Spleen (tissue), 13 donors: ENCODE measurements at places on chromosomes 6 and 20.

DNA sequence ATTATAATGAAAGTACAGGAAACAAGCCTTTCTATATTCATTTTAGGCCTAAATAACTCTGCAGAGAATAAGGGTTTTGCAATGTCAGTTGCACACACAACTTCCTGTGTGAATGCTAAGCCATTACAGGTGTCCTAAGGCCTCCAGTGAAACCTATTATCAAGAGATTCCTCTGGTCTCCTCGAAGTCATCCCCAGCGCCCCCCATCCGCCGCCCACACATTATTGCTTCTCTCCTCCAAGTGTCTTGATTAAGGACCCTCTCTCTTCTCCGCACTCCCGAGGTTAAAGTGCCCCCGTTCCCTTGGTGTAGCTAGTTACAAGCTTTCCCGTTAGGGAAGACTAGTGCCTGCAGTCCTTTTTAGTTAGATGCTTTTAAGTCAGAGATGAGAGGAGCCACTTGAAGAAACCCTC lies 1.3 kb downstream of the HIVEP2 start:
- DNase-seq = peak; percentile 78

DNA sequence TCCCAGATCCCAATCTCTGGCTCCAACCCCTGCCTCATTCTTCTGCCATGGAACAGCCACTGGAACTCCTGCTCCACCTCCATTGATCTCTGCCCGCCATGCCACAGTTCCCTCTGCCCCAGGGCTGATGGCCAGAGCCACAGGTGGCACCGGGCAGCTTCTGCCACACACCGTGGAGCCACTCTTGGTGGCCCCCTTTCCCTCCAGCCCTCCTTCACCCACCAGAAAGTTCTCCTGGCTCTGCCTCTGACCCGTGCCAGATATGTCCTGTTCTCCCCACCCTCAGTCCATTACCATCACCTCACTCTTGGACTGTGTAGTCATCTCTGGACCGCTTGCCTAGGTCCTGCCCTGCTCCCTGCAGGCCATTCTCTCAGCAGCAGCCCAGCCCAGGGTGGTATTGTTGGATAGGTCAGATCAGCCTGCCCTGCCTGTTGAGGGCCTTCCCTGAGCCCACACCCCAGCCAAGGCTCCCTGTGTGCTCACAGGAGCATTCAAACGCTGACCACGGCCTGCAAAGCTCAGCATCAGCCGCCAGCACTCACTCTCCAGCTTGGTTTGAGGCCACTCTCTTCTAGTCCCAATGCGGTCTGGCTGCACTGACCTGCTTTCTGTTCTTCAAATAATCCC lies 16.8 kb upstream of the SYNDIG1 start:
- no peak for DNase-seq

DNA sequence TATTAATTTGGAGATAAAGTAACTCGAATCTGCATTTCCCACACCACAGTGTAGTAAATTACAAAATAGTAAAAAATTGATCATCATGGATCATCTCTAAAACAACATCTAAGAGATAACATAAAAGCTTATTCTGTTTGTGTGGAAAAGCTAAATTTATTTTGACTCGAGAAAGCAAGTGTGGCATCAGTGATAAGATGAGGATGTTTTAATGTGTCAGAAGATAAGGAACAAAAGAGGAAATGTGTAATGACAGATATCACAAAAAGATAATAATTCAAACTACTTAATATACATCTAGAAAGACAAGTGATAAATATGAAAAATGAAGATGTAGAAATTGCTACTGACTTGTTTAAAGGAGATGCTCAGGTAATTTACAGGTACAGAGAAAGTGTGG lies 74.1 kb downstream of the DNAH8 start:
- no peak for DNase-seq

DNA sequence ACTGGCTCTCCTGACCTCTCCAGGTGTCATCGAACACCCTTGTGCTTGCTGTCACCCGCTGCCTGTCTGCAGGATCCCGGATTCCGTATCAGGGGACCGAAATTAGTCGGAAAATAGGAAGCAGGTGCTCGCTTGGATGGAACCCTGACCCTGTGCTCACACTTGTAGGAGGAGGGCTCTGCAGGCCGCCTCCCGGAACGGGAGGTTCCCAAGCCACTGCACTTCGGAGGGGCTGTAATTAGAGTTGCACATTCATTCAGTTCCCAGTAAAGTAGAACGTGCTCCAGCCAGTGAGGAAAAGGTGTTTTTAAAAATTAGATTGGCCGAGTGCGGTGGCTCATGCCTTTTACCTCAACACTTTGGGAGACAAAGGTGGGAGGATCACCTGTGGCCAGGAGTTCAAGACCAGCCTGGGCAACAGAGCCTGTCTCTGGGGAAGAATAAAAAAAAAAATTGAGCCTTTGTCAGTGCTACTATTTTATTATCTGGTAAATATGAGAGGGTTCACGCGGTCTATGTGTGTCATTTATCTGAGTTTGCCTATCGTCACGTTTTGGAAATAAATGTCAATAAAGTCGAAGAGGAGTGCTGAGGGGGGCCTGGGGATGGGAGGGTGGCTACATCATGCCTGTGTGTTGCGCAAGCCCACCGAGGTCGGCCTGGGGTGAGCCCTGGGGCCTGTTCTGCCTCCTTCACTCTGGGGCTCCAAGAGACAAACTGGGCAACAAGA lies 1.5 kb upstream of the GMEB2 start:
- DNase-seq = peak; percentile 87

- DNase-seq = no peak
Measured at GRCh38 chr6:154301839-154302752, 54.5 kb downstream of the IPCEF1 start.

DNA sequence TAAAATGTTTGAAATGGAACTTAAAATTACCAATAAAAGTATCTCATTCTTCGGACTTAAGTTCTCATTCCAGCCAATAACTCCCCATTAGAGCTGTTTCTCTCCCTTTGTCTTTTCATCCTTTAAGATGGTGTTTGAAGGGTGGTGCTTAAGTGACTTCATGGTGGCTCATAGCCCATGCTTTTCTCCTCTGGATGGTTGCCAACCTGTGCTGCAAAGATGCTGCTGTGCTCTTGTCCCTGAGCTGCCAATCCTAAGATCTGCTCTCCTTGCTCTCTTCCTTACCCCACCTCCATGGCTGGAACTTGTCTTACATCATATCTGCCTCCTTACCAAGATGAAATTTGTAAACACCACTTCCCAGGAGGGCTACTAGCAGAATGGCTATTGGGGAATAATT lies 31.6 kb upstream of the PNRC1 start:
- no peak for DNase-seq

DNA sequence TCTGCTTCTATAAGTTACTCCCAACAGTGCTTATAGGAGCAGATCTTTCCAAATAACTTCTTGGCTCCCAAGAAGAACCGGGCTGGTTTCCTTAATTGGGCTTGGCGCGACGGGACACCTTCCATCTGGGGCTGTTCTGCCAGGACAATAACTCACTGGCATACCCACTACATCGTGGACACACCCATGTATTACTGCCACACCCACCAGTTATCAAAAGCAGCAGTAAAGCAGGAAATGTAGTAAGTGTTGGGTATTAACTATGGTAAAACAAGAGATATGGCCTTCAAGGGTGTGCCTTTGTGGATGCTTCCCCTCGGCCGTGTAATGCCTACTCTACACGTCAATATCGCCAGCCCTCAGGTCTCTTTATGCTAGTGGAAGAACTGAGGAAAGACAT lies 24.7 kb downstream of the CNKSR3 start:
- DNase-seq = peak; percentile 23

DNA sequence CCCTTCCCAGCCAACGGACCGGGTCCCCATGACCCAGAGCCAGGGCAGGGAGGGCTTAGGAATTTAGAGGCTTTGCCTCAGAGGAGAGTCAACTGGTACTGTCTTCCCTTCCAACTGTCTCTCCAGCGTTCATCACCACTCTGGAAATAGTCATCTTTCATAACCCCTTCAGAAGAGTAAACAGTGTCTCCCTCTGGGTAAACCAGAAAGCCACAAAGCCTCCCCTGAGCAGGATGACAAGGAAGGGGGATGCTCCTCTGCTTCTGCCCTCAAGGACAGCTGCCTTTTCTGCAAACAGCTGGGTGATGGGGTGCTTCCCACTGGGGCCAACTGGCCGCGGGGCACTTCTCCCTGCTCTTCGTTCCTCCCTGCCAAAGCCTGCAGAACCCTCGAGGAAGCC lies 90.1 kb downstream of the PSMG4 start:
- DNase-seq = no peak

- no peak for DNase-seq
Measured at GRCh38 chr6:55925292-55925691, 49.9 kb upstream of the BMP5 start.

DNA sequence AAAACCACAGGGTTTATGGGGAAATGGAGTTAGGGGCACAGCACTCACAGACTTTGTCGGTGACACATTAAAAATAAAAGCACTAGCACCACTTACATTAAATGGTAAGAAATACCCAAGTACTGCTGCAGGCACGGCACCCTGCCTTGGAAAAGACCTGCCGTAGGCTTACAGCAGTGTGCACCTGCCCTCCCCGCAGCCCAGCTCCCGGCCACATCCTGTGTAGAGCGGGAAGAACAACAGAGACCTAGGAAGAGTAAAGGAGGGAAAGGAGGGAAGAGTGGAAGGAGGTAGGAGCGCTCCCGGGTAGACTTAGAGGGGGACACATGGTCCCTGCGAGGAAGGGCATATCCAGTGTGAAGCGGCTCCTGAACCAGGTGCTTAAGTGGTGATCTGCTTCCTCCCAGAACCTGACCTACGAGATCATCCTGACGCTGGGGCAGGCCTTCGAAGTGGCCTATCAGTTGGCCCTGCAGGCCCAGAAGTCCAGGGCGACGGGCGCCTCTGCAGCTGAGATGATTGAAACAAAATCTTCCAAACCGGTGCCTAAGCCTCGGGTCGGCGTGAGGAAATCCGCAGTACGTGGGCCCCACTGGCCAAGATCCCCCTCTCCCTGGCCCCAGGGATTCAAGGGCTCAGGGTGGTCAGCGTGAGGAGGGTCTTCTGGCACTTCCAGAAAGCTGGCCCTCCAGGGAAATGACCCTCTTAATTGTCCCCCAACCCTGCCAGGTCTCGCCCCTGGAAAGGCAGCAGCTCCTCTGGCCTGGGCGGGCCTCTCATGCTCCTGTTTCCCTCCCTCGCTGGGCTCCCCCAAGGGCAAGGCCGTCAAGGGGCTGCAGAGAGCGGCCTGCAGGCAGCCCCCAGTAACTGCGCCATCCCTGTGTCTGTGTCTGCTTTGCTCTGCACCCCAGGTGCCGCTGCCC lies 55.5 kb downstream of the TCP11 start:
- peak; percentile 63 for DNase-seq

GRCh38 chr20:8331740-8332412 lies 199.8 kb downstream of the PLCB1 start:
- DNase-seq = no peak

DNA sequence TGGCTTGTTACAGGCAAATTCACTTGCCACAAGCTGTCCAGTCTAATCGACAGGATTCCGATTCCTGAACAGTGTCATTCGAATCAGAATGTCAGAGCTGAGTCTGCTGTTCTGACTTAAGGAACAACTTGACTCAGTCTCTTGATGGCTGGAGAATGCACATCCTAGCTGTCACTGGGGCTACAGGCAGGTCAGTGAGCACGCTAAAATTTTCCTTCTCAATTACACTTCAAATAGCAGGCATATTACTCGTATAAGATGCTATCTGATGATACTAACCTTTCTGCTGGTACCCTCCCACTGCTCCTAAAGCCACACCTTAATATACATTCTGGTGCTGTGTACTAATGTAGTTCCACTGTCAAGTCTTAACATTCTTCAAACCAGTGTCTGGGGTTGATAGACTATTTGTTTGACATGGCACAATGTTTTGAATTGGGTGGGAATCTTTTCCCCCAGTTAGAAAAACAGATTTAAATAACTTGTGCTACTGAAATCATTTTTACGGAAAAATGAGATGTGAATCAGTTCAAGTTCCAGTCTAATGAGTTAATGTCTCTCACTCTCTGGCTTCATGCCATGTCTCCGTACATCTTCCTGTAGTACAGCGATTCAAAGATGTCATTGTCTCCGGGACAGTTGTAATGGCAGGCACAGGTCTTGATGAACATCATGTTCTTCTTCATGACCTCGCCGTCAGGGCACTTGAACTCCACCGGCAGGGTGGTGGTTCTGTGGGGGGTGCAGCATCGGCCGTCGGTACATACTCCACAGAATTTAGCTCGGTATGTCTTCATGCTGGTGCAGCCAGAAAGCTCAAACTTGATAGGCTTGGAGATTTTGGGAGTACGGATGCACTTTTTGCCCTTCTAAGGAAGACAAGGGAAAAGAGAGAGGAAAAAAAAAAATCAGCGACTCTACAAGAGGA lies 2.2 kb downstream of the CCN2 start:
- DNase-seq = no peak

DNA sequence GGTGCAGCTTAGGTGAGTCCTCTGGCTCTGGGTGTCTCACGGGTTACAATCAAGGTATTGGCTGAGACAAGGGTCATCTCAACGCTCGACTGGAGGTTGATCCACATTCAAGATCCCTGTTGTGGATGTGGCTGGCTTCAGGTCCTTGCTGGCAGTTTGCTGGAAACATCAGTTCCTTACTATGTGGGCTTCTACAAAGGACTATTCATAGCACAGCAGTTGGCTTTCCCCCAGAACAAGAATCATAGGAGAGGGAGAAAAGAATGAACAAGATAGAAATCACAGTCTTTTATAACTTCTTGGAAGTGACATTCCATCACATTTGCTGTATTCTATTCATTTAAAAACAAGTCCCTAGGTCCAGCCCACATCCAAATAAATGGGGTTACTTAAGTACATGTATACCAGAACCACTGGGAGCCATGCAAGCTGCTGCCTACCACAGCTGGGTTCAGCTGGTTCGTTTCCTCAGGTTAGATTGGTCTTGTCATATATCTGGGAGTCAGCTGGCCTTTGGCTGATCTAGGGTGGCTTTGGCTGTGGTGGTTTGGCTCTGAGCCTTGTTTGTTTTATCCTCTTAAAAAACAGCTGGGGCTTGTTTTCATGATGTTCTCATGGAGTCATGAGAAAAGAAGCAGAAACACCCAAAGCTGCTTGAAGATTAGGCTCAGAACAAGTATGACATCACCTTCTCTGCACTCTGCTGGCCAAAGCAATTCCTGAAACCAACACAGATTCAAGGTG lies 433.2 kb upstream of the SPTLC3 start:
- DNase-seq = no peak

- DNase-seq = no peak
Measured at GRCh38 chr20:56383334-56383733, 8.7 kb downstream of the AURKA start.

GRCh38 chr6:44800171-44800783 lies 412.8 kb downstream of the CDC5L start:
- DNase-seq = no peak

- no peak for DNase-seq
Measured at GRCh38 chr6:22546236-22546635, 23.1 kb upstream of the HDGFL1 start.

- DNase-seq = no peak
Measured at GRCh38 chr6:168451805-168452517, 11.0 kb downstream of the SMOC2 start.
